ENCODE measurements at places on chromosomes 2 and 18. TPM values are rescaled to one million over a fixed set of nuclear protein-coding genes. Genes with fewer than 3 reads are reported as not detected.

- peak; percentile 19 for DNase-seq
Observed at GRCh38 chr18:71324356-71324755, 1035.5 kb downstream of the SOCS6 start.

Gene REG3G
- not detected for total RNA-seq

Gene SKOR2
- not detected for total RNA-seq

DNA sequence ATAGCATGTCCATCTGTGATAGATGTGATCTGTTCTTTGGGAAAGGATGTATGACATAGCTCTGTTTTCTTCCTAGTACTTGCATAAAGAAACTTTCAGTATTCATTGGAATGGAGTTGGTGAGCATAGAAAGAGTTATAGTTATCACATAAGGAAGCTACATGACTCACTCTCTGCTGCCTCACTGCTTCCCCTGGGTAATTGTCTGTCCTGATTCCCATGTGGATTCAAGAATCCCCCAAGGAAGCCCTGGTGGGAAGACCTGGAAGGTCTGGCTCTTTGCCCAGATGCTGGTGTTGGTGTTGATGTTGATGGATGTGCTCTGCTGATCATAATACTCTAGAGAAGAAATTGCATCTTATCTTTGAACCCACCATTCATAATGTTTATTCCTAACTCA lies 60.6 kb downstream of the PTPN4 start:
- DNase-seq: peak; percentile 97

Gene RESP18
- total RNA-seq: not detected

- DNase-seq: no peak
Observed at GRCh38 chr18:72155327-72155726, 388.8 kb downstream of the CBLN2 start.

DNA sequence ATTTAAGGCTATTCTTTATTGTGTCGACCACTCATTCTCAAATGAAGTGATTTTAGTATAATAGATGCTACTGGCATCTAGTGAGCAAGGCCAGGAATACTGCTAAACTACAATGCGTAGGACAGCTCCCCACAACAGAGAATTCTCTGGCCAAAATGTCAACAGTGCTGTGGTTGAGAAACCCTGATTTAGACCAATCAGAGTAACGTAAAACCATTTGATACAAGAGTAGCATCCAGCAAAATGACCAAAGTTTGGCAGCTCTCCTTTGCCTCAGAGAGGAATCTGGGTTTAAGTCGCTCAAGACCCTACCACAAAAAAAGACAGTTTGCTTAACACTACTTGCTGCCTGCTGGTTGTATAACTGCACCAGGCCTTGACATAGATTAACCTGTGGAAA lies 37.0 kb upstream of the TTN start:
- DNase-seq: no peak

Gene C2orf69
- total RNA-seq: 15.0 TPM

- DNase-seq: no peak
Observed at GRCh38 chr2:167579826-167580225, 667.6 kb downstream of the STK39 start.

GRCh38 chr2:102410952-102411351 lies 12.0 kb upstream of the IL18RAP start:
- no peak for DNase-seq

- DNase-seq: peak; percentile 8
Observed at GRCh38 chr2:134261398-134262131, 7.7 kb downstream of the MGAT5 start.

Gene MFF
- total RNA-seq: 58.7 TPM
